Activated CD8-positive, alpha-beta T cell treated with anti-CD3 and anti-CD28 coated beads, Interleukin-2, amount 10 ng/mL, durations not matched to agents 7 days and 5 days (primary cell): ENCODE measurements at places on chromosomes 11 and 22. TPM values are rescaled to one million over a fixed set of nuclear protein-coding genes. Genes with fewer than 3 reads are reported as not detected.
A peak's percentile ranks its signal among the peaks of the same experiment; 100 is the strongest.

GRCh38 chr11:110375351-110375750, 54.4 kb upstream of the FDX1 start:
- DNase-seq: no peak
- H3K27ac ChIP-seq: no peak overlapping the region
- no peaks in the 10 kb centered on the region for H3K36me3 ChIP-seq
- no peaks in the 10 kb centered on the region for H3K27me3 ChIP-seq
- H3K4me3 ChIP-seq: no peak overlapping the region

Gene VSIG2
- not detected for total RNA-seq

DNA sequence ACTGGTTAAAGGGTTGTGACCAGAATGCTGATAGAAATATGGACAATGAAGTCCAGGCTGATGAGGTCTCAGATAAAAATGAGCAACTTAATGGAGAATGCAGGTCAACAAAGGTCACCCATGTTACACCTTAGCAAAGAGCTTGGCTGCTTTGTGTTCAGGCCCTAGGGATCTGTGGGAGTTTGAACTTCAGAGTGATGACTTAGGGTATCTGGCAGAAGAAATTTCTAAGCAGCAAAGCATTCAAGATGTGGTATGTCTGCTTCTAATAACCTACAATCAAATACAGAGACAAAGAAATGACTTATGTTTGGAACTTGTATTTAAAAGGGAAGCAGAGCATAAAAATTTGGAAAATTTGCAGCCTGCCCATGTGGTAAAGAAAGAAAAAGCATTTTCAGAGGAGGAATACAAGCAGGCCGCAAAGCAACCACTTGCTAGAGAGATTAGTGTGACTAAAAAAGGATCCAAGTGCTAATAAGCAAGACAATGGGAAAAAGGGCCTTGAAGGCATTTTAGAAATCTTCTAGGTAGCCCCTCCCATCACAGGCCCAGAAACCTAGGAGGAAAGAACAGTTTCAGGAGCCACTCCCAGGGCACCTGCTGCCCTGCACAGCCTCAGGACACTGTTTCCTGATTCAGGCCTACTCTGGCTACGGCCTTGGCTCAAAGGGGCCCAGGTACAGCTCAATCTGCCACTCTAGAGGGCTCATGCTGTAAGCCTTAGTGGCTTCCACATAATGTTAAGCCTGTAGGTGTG, 41.3 kb downstream of the TNKS1BP1 start:
- H3K4me3 ChIP-seq: no peak overlapping the region
- no peaks in the 10 kb centered on the region for H3K36me3 ChIP-seq
- no peaks in the 10 kb centered on the region for H3K4me1 ChIP-seq
- H3K27me3 ChIP-seq: peaks cover 14% of the 10 kb centered on the region

DNA sequence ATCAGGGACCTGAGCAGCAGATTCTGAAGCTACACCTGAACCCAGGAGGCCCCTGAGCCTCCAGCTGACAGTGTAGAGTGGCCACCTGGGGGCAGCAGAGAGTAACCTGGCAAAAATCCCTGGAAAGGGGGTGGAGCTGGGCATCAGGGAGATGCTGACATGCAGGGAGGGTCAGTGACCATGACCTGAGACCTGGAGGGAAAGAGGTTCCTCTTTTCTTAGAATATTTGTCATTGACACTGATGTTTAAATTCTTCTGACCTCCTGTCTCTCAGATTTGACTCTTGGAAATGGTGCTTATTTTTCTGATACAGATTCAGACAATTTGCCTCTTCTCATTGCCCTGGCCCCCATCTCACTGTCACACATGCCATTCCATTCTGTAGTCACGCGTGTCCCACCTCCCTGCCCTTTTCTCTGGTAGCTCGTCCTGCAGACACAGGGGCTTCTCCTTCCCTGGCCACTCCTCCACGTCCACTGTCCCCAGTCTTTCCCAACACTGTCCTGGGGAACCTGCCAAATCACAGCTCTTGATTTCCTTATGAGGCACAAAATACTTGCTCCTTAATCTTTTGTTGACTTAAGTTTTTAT, 117.2 kb upstream of the IGLL5 start:
- no peak overlapping the region for H3K27ac ChIP-seq
- DNase-seq: peak; percentile 59
- no peaks in the 10 kb centered on the region for H3K36me3 ChIP-seq
- peaks cover 18% of the 10 kb centered on the region for H3K27me3 ChIP-seq
- H3K4me1 ChIP-seq: no peaks in the 10 kb centered on the region
- no peak overlapping the region for H3K4me3 ChIP-seq

DNA sequence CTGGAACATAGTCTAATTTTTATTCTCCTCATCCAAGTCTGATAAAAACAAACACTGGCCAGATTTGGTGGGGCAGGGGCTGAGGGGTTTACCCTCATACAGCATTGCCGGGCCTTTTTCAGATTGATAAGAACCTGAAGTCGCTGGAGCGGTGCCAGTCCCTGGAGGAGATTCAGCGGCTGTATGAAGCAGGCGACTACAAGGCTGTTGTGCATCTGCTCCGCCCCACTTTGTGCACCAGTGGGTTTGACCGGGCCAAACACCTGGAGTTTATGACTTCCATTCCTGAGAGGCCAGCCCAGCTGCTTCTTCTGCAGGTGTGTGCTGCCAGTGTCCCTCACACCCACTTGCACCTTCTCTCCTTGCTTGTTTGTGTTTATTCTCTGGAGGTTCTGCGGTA, 55.8 kb downstream of the CABIN1 start:
- no peak for DNase-seq
- no peak overlapping the region for H3K4me3 ChIP-seq
- peaks cover 74% of the 10 kb centered on the region for H3K36me3 ChIP-seq
- H3K27ac ChIP-seq: no peak overlapping the region
